ENCODE measurements at places on chromosomes 3 and 15. TPM values are rescaled to one million over a fixed set of nuclear protein-coding genes. Genes with fewer than 3 reads are reported as not detected.

- no peak for DNase-seq
Observed at GRCh38 chr3:89372456-89372855, 265.0 kb downstream of the EPHA3 start.

DNA sequence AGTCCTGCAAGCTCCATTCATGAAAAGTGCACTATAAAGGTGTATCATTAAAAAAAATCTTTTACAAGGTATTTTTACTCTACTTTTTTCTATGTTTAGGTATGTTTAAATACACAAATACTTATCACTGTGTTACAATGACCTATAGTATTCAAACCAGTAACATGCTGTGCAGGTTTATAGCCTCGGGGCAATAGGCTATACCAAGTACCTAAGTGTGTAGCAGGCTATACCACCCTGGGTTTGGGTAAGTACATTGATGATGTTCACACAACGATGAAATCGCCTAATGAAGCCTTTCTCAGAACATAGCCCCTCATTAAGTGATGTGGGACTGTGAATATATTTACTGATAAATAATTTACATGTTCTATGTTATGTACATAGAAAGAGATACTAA is 104.6 kb downstream of the ATP1B3 start:
- DNase-seq = no peak

GRCh38 chr3:45972534-45973402 is 22.9 kb downstream of the FYCO1 start:
- DNase-seq = peak; percentile 91

DNA sequence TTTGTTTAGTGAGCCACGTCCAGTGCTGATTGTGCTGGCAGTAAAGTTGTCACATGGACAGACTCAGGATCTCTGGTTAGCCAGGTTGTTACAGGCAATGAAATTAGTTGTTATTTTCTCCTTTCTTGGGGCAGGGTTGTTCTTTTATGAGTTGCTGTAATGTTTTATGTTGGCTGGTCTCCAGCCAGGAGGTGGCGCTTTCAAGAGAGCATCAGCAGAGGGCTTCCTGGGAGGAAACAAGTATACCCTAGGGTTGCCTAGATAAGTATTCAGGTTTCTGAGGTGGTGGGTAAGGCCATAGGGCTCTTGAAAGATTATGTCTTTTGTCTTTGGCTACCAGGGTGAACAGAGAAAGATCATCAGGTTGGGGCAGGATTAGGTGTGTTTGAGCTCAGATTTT is 14.5 kb upstream of the CFAP20DC start:
- no peak for DNase-seq

DNA sequence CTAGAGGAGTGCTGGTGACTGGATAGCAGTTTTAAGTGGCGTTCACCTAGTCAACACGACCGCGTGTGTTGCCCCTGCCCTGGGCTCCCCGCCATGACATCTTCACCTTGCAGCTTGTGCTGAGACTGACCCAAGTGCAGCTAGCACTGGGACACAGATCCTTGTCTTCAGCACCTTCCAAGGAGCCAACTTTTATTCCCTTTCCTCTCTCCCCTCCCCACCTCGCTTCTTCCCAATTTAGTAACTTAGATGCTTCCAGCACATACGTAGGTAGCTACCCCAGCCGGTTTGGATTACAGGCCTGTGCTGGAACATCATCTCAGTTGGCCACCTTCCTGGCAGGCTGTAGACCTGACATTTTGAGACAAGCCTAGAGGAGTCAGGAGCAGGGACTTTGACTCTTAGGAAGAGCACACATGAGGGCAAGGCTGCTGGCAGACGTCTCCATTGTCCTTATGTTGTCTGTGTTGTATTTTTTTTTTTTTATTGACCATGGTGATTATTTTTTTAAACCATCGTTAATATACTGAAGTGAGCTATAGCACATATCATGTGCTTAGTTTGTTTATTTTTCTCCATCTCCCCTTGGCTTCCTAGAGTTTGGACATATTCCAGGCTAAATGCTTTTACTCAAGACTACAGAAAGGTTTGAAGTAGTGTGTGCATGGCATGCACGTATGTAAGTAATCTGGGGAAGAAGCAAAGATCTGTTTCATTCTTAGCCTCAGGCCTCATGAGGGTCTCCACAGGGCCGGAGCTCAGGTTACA is 61.1 kb downstream of the AAGAB start:
- DNase-seq = no peak

CPB1 gene
- total RNA-seq = not detected

ISLR gene
- 5.2 TPM for total RNA-seq

CHRNA3 gene
- not detected for total RNA-seq

DNA sequence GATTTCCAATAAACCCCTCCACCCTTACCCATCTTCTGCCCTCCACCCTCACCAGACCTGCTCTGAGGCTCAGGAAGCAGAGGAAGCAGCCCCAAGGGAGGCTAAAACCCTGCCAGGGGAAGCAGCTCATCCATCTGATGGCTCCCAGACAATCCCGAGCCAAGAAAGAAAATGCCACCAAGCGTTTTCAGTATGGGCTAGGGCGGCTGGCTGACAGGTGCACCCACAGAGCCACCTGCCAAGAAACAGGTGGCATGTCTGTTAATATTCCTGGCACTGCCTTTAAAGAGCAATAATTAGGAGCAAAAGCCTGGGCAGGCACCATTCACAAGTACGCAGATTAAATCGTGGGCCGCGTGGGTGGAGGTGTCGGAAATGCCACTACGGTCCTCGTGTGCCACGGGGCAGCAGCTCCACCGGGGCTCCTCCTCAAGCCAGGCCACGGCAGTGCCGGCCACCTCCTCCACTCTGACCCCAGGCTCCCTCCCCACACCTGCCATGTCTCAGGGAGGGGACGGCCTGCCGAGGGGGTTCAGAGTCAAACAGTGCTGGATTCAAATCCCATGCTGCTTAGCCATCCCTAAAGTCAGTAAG is 23.9 kb upstream of the GRIP2 start:
- no peak for DNase-seq

INO80 gene
- 18.8 TPM for total RNA-seq

ERICH6 gene
- total RNA-seq = not detected

- no peak for DNase-seq
Observed at GRCh38 chr3:186284349-186284652, 77.7 kb downstream of the DGKG start.

DNA sequence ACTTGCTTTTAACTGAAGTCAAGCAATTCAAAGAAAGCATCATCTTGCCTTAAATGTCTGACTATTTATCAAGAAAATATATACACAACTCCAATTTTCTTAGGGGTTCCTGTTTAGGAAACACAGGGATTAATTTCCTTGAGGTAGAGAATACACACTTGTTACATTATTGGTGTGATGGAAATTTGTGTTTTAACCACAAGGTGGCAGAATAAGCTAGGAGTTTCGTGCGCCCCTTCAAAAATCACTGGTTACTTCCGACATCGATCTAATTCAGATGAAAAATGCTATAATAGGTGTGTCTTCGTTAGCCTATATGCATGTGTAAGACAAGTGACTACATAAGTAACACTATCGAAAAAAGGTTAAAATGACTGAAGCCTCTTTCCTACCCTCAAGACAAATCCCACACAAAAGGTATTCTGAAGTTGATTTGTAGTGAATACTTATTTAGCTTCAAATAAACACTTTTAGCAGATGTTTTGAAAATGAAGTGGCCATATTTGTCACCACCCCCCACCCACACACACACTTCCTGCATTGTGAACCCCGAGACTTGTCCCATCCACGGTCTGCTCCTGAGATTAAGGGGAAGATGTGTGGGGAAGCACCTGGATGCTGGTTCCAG is 246.5 kb downstream of the ROBO1 start:
- peak; percentile 20 for DNase-seq

GRCh38 chr3:188362405-188362831 is 208.5 kb downstream of the LPP start:
- DNase-seq = peak; percentile 79

SI gene
- total RNA-seq = not detected
